ENCODE measurements at places on chromosomes 4 and X.

DNA sequence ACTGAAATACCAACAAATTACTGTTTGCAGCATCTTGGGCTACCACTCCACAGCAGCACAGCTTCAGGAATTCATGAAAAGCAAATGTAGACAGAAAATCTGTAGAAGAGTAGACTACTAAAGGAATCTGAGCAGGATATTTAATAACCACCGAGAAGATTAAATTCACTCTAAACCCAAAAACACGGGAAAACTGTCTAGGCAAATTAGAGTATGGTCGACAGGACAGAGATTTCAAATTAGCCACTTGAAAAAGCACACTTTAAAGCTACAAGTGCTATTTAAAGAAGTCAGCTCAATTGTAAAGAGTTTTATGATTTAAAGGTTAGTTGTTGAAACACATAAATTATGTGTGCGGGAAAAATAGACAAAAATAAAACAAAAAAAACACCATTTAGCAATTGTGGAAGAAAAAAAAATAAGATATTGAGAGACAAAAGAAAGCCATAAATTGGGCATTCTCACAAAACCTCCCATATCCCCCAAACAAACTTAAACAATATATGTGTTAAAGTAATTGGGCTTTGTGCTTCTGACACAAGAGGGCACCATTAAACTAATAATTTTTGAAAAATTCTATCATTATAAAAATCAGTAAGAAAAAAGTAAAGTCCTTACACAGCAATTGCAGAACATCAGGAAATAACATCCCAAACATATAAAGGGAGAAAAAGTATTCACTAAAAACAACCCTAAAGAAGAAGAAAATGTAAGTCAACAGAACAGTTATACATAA, 880.8 kb downstream of the TECRL start:
- DNase-seq: no peak

- DNase-seq: no peak
Observed at GRCh38 chr4:79900182-79900581, 172.8 kb downstream of the ANTXR2 start.

- DNase-seq: no peak
Observed at GRCh38 chr4:38166082-38166481, 205.9 kb downstream of the PTTG2 start.

GRCh38 chr4:119980456-119980855, 86.2 kb downstream of the MAD2L1 start:
- no peak for DNase-seq

- DNase-seq: peak; percentile 4
Observed at GRCh38 chrX:56728752-56729151, 291 bp upstream of the NBDY start.

DNA sequence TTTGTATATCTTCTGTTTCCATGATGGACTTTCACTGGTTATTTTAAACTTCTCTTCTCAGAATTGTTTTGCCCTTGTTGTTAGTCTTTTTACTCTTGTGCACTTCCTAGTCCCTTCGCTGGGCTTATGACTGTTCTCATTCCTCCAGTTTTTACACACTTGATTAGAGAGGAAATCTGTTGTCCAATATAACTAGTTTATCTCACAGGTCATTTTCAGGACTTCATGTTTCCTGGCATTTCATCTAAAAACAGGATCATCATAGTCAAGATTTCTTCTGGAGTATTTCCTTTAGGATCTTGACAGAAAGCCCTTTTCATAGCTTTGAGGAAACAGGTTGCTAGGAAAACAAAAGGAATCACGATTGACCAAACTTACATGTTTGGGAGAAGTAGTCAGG, 3.0 kb downstream of the FNIP2 start:
- DNase-seq: no peak

DNA sequence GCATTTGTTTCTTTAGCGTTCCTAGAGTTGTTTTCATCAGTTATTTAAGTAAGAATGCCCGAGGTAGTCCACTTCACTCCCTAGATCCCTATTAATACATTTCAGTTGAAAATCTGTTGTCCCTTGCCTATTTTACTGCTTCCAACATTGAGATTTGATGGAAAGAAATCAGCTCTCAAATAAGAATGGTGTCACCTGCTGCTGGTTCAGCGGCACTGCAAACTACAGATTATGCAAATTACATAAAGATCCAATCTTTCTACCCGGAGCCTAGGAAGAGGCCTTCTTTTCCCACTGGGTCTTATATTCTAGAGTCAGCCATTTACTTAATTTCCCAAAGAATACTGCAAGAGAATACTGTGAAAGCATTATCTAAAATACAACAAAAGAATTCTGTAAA, 597.6 kb upstream of the MAGEB2 start:
- DNase-seq: no peak

Data from fibroblast of skin of abdomen (primary cell).